Hematopoietic multipotent progenitor cell treated with erythropoietin and hydrocortisone succinate and interleukin-3 and kit ligand, for 4 days (in vitro differentiated cells): ENCODE measurements at places on chromosomes 1 and 21.
A peak's percentile ranks its signal among the peaks of the same experiment; 100 is the strongest.

DNA sequence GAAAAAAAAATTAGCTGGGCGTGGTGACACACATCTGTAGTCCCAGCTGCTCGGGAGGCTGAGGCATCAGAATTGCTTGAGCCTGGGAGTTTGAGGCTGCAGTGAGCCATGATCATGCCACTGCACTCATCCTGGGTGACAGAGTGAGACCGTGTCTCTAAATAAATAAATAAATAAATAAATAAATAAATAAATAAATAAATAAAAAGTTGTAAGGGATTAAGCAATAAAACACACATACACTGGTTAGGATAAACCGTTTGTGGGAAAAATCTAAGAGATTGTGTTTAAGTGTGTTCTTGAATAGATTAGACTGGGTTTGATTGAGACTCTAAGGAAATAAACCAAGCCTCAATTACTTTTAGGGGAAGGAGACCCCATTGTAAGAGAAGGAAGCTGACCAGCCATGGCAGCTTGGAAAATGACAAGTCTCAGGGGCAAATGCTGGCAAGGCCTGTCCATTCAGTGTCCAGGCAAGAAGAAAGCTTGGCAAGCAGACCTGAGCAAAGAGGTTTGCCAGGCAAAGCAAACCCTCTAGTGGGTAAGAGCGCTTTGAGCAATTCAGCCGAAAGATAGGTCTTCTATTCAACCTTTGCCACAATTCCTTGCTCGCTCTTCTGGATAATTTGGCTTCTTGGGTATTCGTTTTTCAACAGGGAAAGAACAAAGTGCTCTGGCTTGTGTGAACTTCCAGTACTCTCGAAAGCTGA is 106.9 kb upstream of the SERBP1 start:
- DNase-seq: no peak

DNA sequence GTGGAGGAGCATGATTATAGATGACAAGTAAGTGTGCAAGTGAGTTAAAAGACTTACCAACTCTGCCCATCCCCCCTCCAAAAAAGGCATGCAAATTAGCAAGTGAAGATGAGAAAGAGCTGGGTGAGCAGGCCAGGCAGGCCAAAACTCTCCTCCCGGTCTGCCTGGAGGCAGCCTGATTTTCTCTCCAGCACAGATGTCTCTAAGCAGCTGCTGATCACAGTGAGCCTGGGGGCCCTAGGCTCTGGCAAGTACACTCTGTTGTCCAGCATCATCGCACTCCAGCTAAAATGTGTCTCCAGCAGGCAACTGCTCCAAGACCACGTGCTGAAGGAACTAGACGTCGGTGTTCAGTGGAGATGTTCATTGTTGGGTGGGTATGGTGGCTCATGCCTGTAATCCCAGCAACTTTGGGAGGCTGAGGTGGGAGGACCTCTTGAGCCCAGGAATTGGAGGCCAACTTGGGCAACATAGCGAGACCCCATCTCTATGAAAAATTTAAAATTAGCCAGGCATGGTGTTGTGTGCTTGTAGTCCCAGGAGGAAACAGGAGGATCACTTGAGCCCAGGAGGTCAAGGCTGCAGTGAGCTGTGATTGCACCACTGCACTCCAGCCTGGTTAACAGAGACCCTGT is 56.7 kb upstream of the PUM1 start:
- DNase-seq: no peak

DNA sequence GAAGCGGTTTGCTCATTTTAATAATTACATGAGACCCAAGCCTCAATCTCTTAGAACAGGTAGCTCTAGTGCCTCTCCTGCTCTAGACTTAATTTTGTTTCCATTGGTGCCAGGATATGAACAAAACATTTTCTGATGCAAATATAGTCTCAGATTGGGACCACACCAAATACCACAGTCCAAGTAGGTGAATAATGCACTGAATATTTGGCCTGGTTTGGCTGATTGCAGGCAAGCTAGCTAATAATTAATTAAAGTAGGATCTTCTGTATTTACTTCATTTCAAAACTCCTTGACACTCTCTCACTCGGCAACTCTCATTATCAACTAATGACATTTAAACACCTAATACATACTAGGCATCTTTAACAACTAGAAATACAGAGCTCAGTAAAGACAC is 219.6 kb downstream of the LTN1 start:
- DNase-seq: no peak

GRCh38 chr1:27135541-27136235 is 19.2 kb downstream of the SLC9A1 start:
- peak; percentile 48 for DNase-seq

DNA sequence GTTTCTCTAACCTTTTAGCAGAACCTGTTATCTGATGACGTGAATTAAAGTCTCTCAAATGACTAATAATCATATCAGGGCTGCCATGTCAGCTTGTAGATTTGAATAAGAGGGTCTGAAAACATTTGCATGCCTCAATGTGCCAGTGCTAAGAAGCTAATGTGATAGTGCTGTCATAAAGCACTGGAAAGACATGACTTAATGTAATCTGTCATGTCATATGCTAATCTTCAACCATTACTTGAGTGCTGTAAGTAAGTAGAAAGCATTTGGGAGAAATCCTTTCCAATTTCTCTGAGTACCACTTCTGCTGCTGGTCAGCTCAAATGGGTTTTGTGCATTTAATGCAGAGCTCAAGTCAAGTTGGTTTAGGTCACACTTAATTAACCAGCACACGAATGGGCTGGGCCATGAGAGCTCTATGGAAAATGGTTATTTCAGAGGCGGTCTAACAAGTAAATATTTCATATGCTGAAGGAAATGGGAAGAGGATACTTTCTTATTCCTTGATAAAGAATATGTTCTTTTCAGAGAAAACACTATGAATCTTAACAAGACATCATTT is 609.2 kb downstream of the LMO4 start:
- no peak for DNase-seq

DNA sequence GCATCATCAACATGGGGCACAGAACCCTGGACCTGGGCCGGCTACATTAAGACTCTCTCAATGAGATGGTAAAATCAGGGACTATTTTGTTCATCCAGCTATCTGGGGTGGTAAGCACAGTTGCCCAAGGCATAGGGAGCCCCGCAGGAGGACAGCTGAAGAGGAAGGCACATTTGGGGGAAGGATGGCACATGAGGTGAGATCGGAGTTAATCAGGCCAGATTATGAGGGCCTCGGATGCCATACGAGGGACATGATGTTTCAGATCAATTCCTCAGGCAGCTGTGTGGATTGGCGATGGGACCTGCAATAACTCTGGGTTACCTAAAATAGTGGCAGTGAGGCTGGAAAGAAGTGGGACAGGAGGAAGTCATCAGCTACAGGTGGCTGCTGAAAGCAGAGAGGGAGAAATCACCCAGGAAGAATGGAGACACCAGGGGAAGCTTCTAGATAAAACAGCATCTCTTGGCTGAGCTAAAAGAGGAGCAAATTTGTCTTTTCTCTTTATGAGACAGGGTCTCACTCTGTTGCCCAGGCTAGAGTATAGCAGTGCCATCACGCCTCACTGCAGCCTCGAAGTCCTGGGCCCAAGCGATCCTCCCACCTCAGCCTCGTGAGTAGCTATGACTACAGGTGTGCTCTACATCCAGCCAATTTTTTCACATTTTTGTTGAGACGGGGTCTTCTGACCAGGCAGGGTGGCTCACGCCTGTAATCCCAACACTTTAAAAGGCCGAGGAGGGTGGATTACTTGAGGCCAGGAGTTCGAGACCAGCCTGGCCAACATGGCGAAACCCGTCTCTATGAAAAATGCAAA is 21.1 kb downstream of the TOMM20 start:
- DNase-seq: no peak

DNA sequence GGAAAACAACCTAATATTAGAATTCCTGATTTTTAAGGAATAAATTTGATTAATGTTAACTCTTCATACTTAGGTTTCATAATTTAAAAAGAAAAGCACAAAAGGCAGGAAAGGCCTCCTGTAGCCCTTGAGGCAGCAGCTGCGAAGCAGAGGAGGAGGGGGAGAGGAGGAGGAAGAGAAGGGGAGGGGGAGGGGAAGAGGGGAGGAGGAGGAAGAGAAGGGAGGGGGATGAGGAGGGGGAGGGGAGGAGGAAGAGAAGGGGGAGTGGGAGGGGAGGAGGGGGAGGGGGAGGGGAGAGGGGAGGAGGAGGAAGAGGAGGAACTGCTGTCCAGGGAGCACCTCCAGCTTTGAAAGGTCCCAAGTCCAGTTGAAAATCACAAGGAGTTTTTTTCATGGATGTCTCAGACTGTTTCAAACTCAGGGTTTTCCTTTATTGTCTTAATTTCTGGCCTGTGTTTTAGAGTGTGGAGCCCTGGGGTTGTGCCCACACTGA is 35.1 kb upstream of the DIP2A start:
- DNase-seq: no peak

DNA sequence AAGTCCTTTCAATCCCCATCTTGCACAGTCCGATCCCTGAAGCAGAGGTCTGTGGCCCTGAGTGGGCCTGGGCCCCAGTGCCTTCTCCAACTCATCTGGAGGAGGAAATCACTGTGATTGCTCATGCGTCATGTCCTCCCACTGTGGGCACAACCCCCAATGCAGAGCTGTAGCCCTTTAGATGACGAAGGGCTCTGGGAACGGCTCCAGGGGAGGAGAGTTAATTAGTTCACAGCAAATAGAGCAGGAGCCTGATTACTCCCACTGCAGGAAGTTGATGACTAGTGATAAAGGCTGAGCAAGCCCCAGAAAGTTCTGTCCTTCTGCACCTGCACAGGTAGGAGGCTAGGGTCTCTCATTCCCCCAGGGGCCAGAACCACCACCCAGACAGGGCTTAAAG is 111.5 kb downstream of the CCDC185 start:
- no peak for DNase-seq

- no peak for DNase-seq
These were observed 26.5 kb downstream of the SFT2D2 start for GRCh38 chr1:168252204-168252733.

GRCh38 chr1:153509729-153510354 is 25.9 kb downstream of the S100A6 start:
- DNase-seq: peak; percentile 83

GRCh38 chr1:208433086-208433485 is 188.9 kb upstream of the PLXNA2 start:
- no peak for DNase-seq

- DNase-seq: no peak
These were observed 58.2 kb downstream of the ZNF644 start for GRCh38 chr1:90963651-90964050.

- DNase-seq: peak; percentile 74
These were observed 4.1 kb upstream of the CACNA1E start for GRCh38 chr1:181479137-181479745.

DNA sequence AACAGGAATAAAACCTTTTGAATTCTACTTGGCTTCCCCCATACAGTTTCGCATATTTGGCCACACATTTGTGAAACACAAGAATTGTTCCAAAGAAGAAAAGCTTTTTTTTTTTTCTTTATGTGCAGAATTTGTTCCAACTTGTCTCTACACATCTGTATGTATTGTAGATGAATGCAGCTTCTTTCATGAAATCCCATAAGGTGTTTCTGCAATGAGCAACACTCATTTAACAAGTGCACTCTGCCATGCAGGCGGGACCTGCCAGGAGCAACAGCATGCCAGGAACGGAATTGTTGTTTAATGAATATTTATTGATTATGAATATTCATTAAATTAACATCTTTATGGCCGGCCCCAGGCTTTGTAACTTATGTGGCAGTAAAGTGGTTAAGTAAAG is 1075.0 kb downstream of the TTLL7 start:
- no peak for DNase-seq

- no peak for DNase-seq
These were observed 23.2 kb upstream of the PRDX6 start for GRCh38 chr1:173453982-173454381.

GRCh38 chr21:42155045-42155855 is 63.7 kb upstream of the ABCG1 start:
- DNase-seq: peak; percentile 18

DNA sequence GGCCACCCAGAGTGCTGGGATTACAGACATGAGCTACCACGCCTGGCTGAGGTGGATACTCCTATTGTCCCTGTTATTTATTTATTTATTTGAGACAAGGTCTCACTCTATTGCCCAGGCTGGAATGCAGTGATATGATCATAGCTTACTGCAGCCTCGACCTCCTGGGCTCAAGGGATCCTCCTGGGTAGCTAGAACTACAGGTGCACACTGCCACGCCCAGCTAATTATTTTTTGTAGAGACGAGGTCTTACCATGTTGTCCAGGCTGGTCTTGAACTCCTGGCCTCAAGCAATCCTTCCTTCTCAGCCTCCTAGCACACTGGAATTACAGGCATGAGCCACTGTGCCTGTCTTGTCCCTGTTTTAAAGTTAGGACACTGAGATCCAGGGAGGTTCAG is 5.2 kb downstream of the LDLRAP1 start:
- no peak for DNase-seq

- no peak for DNase-seq
These were observed 54.9 kb upstream of the ADAMTS5 start for GRCh38 chr21:27021801-27022200.

DNA sequence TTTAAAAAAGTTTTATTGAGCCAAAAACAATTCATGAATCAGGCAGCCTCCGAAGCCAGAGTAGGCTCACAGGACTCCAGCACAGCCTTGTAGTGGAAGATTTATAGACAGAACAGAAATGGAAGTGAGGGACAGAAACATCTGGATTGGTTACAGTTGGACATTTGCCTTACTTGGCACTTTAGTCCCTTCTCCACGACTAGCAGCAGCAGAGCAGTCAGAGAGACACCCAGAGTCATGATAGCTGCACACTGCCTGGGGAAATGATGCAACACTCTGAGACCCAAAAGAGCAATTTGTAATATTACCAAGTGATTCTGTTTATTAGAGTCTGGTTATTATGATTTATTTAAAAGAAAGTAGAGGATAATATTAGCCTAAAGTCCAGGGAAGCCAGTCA is 72.2 kb upstream of the KRTAP11-1 start:
- DNase-seq: no peak

DNA sequence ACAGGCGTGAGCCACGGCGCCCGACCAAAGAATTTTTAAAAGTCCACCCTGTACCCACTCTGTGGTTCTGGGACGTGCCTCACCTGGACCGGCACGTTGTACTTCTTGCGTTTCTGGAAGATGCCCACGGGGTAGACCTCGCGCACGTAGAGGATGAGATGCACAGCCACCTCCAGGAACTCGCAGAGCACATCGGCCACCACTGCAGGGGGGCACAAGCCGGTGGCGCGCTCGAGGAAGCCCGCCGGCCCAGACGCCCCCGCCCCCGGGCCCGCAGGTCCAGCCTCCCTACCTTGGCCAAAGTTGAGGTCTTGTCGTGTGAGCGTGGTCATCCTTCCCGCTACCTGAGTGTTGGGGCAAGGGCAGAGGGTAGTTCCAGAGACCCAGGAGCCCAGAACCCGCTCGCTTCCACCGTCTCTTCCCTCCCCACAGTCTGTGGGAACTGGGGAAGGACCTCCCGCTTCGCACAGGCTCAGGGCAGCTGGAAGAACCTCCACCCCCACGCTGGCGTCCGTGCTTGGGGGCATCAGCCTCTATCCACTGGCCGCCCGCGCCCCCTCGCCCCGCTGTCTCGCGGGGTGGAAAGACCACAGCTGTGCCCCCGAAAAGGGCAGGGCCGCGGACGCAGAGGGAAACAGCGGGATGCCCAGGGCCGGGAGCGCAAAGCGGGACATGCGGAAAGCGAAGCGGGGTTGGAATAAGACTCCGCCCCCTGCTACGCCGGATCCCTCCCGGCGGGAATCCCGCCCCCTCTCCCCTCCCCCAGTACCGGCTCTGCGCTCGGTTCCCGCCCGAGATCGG is 478 bp downstream of the MAD2L2 start:
- DNase-seq: no peak
